Foreskin keratinocyte (primary cell): ENCODE measurements at places on chromosomes 7 and 10. TPM values are rescaled to one million over a fixed set of nuclear protein-coding genes. Genes with fewer than 3 reads are reported as not detected.

The CTAGE4 gene
- 1.4 and 7.2 TPM in 2 replicates for total RNA-seq

The GRM3 gene
- total RNA-seq = not detected in 2 replicates

The KIN gene
- 9.5 and 11.5 TPM in 2 replicates for total RNA-seq

The EBF3 gene
- 0.03 and 0.04 TPM in 2 replicates for total RNA-seq

The SEMA3A gene
- 3.2 and 4.6 TPM in 2 replicates for total RNA-seq

The CPEB3 gene
- 0.54 and 0.63 TPM in 2 replicates for total RNA-seq

The DLG5 gene
- total RNA-seq = 66.7 and 74.8 TPM in 2 replicates

The PLAU gene
- total RNA-seq = 630 and 1,498 TPM in 2 replicates

The IQUB gene
- total RNA-seq = 0.04 and 0.07 TPM in 2 replicates

The CUZD1 gene
- 0.92 and 1.0 TPM in 2 replicates for total RNA-seq

The HNRNPA2B1 gene
- 487 and 722 TPM in 2 replicates for total RNA-seq

The CYP3A7 gene
- total RNA-seq = not detected in 2 replicates

The NAPEPLD gene
- 4.7 and 5.4 TPM in 2 replicates for total RNA-seq

The UNCX gene
- total RNA-seq = not detected in 2 replicates

The CDC14C gene
- total RNA-seq = 0.04 TPM in 1 of 2 replicates, not detected in the other

The FRAT1 gene
- 0.95 and 1.0 TPM in 2 replicates for total RNA-seq

The JAKMIP3 gene
- 0.04 TPM in 1 of 2 replicates, not detected in the other for total RNA-seq

The KDM7A gene
- 3.1 and 3.2 TPM in 2 replicates for total RNA-seq

The CPA1 gene
- not detected in 2 replicates for total RNA-seq

The NRF1 gene
- total RNA-seq = 11.6 and 11.7 TPM in 2 replicates

The GGCT gene
- 62.7 and 78.3 TPM in 2 replicates for total RNA-seq

The SEMA3E gene
- 0.42 and 0.44 TPM in 2 replicates for total RNA-seq
